ENCODE measurements at places on chromosomes 2 and 18.

DNA sequence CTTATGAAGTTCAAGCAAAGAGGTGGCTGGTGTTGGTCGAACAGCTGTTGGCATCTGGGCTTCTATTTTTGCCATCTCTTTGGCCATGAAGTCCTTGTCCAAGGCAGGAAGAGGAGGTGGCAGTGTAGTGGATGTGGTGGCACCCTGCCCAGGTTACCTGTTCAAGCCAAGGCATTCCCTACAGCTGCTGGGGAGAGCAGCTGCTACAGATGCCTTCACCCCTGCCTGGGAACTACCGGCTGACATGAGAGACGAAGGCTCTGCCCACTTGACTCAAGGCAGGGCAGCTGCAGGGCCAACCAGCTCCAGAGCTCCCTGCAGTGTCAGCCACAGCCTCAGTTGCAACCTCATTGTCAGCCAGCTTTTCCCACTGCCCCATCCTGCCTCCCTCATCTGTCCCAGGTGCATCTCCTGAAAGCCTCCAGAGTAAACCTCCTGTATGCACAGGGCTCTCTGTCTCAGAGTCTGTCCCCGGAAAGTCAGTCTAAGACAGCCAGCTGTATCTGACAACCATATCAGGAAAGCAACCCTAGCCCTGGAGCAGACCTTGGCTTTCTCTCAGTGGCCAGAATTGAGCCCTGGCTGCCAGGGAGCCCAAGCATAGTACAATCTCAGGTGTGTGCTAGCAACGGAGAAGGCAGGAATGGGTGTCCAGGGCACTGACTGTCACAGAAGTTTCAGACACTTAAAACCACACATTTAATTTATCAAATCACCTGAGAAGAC, 115.9 kb downstream of the RPIA start:
- DNase-seq, result no peak

DNA sequence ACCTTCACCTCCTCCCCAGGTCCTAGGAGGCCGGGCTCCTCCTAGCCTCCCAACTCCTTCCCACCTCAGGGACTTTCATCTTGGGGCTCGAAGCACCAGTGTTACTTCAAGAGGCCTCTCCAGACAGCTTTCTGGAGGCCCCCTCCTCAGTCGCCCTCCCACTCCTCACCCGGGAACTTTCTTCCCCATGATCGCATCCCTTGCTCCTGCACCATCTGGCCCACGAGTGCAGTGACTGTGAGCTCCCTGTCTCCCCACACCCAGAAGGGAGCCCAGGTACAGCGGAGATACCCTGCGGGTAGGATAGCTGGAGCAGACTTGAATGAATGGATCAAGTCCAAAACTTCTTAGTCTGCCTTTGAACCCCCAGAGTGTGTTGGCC, 6.1 kb downstream of the ERFE start:
- DNase-seq, result no peak

GRCh38 chr2:239869272-239870155, 155.6 kb downstream of the NDUFA10 start:
- DNase-seq, result peak; percentile 61

GRCh38 chr2:68279691-68280090, 27.4 kb upstream of the PPP3R1 start:
- no peak for DNase-seq

GRCh38 chr2:7468448-7468828, 551.2 kb downstream of the RNF144A start:
- DNase-seq, result no peak

DNA sequence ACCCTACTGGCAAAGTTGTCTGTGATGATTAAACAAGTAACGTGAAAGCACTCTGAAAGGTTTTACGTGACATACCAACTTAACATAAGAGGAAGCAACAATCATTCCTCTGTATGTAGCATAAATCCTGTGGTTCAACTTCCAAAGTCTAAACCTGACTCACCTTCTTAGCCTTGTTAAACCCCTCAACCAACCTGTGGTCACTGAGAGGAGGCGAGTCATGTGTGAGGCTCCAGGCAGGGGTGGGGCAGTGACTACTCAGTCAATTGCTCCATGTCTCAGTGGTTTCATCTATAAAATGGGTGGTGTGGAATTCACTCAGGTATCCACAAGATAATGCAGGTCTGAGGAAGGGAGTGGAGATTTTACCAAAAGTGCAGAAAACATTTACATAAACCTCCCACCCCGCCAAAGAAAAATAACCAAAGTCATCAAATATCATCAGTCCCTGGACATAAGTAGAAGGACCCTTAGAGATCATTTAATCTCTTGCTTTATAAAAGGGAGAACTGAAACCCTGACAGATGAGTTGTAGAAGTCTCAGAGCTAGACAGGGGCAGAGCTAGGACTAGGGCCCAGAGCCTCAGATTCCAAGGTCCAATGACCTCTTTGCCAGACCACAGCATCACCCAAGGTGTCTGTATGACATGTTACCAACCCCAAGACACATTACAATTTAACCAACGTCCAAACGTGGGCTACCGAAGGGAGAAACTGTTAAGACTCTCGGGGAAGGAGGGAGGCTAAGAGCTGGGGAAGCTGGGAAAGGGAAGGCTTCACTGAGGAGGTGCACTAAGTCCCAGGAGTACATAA, 3.7 kb upstream of the PCBP1 start:
- DNase-seq, result no peak

GRCh38 chr2:46065152-46065551, 232.1 kb upstream of the EPAS1 start:
- no peak for DNase-seq

DNA sequence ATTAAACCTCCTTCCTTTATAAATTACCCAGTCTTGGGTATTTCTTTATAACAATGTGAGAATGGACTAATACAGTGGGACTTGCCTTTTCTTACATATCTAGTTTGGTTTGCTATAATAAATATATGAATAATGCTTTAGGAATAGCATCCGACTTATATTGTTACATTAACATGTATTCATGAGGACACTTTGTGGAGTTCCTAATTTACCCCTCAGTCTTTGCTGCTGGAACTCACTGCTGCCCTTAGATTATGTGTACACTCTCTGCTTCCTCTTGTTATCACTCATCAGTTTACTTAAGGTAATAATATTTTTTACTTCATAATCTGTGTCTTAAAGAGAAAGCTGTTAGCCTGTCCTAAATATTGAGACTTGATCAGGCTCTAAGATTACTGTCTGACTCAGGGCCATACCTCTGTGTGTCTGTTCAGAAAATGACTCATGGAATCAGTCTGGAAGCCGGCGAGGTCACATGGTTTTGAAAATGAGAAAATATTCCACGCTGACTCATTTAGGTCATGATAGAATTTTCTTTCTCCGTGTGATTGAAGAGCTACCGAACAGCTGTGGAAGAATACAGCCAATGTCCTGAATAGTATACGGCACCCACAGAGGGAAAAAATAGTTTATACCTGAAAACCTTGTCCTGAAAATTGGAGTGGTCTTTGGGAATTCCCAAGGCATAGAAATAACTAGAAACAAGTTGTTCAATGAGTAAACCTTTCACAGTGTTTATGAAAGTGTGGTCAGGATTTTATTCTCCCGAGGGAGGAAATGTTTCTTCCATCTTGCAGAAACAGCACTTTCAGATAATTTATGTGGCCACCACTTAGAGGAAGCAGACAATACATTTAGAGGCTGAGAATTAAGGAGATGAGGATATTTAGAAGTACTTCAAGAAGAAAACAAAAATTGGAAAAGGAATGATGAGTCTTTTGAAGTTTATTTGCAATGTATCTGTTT, 156.4 kb downstream of the DSEL start:
- peak; percentile 82 for DNase-seq

- no peak for DNase-seq
These were observed 32.8 kb upstream of the DNAH7 start for GRCh38 chr2:196101325-196101991.

DNA sequence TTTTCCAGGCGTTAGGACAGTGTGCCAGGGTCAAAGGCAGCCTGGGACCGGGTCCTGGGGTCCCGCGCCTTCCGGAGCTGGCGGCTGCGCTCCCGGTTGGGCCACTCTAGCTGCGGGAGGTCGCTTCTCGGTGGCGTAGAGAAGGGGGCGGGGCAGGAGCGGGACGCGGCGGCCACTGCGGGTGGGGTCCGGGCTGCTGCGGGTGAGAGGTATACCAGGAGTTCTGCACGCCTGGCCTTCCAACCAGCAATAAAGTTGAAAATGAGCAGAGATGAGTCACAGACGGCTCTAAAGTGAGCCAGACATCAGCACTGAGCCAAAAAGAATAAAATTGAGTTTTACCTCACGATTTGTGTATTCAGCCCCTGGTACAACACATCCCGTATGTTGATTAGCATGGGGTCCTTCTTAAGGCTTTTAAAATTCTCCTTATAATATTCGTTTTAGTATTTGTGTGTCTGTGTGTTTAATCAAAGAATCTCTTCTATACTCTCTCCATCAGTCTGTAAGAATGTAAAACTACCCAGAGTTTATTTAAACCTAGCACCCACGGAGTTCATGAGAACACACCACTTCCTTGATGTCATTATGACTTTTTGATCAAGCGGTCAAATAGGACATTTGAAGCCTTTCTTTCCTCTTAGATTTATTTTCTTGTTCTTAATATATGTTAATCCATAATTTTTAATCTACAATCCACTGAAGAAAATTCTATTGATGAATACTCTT, at the start of gene C1GALT1C1L:
Gene C1GALT1C1L, minus strand, starts transcription at position 108 of the 729 bp plus-strand sequence. Its CDS starts 107 bp downstream, at position 1.
- DNase-seq, result peak; percentile 77

DNA sequence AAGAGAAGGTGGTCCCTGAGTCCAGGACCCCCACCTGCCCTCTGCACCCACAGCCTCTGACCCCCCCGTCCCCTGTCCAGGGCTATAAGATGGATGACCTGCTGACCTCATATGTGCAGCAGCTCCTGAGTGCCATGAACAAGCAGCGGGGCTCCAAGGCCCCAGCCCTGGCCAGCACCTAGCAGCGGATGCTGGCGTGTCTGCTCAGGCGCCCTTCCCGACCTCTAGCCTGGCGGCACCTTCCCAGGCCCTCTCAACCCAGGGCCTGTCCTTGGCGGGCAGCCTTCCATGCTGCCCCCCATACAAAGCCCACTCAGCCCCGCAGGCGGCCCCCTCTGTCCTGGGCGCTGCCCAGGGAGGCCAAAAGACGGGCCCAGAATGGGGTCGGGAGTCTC, 8.7 kb upstream of the GPR17 start:
- DNase-seq, result no peak

- DNase-seq, result no peak
These were observed 44.1 kb downstream of the CTIF start for GRCh38 chr18:48582946-48583345.

DNA sequence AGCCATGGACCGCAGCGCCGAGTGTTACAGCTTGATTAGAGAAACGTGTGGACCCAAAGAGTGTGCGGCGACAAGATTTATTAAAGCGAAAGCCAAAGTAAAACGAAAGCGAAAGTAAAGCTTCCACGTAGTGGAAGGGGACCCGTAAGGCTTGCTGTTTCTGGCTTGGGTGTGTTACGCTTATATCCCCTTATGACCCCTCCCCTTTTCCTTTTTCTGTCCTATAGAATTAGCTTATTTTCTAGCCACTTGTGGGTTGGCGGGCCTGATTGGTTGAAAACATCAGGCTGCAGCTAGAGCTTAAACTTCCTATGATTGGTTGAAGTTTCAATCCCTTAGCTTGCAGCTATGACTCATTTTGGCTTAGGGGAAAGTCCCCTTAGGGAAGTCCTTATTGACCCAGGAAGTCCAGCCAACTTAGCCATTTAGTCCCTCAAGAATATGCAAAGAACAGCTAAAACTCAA, 969.7 kb downstream of the DCDC2C start:
- DNase-seq, result no peak

- no peak for DNase-seq
These were observed 63.5 kb downstream of the C1D start for GRCh38 chr2:67999332-67999731.

DNA sequence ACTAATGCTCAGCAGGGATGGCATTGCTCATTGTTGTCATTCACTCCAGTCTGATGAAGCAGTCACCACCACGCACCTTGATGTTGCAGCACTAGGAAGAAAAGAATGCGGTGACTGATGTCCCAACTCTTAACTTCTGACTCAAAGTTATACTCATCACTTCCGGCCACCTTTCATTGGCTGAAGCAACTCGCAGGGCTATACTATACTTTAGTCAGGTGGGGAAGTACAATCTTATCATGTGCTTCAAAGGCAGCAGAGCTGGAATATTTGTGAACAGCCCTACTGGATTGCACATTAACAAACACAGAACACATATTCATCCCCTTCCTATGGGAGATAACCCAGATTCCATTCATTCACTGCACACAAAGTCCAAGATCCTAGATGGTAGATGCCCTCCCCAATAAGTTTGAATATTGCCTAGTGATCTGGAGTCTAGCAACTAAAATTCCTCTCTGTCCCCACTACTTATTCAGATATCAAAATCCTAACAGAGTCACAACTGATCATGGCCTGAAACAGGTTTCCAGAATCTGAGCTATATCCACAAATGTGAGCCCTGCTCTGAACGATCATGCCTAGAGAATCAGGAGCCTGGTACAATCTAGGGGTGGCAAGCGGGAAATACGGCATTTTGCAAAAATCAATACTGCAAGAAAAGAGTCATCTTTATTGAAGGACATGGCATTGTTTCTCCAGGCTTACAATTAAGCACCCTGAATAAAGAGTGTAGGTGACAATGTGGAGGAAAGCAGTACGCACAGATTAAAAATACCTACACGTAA, 3.4 kb upstream of the SPATS2L start:
- no peak for DNase-seq

DNA sequence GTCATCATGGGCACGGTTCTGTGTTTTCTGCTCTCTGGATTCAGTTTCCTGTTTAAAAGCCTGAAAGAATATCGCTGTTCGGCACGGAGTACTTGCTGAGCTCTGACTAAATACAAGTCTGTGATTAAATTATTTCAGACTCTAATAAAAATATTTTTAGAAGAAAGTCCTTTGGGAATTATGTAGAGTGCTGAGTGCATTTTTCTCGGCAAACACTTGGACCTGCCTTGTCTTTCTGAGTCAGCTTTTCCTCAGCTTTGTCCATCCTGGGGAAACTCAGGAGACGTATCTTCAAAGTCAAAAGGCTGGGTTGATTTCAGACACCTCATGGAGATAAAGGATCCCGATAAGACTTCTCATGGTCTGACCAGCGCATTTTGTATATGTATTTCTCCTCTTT, 45.9 kb downstream of the IL1R2 start:
- DNase-seq, result peak; percentile 53

DNA sequence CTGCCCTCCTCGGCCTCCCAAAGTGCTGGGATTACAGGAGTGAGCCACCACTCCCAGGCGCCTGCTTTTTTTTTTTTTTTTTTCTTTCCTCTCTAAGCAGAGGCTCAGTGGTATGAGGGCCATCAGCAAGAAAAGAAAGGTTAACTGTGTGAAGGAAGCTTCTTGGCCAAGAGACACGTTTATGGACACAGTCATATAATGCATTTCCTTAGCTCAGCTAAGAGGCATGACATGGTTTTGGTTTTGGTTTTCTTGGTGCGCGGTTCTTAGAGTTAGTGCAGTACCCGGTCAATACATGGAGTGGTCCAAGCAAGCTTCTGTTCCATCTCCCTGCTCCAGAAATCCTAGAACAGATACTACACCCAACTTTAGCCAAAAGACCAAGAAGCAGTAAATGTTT, 42.6 kb downstream of the RALBP1 start:
- DNase-seq, result no peak

- DNase-seq, result no peak
These were observed 122.7 kb upstream of the GLI2 start for GRCh38 chr2:120612931-120613330.

- DNase-seq, result no peak
These were observed 327.5 kb upstream of the HNRNPA3 start for GRCh38 chr2:176885001-176885643.

GRCh38 chr2:152492131-152492530, 157.2 kb downstream of the FMNL2 start:
- no peak for DNase-seq

- DNase-seq, result no peak
These were observed 2.3 kb upstream of the ONECUT2 start for GRCh38 chr18:57432751-57433400.
